A673 (cell line): ENCODE measurements at places on chromosomes 2 and 18. TPM values are rescaled to one million over a fixed set of nuclear protein-coding genes. Genes with fewer than 3 reads are reported as not detected.

DHRS9 gene
- not detected in 2 replicates for total RNA-seq

- H3K27me3 ChIP-seq, result peaks cover 18% of the 10 kb centered on the region
- no peaks in the 10 kb centered on the region for H3K36me3 ChIP-seq
- H3K4me3 ChIP-seq, result no peak overlapping the region
- DNase-seq, result peak; percentile 63
- no peak overlapping the region for H3K27ac ChIP-seq
- H3K4me1 ChIP-seq, result no peaks in the 10 kb centered on the region
These were observed 67.0 kb downstream of the CHRNA1 start for GRCh38 chr2:174697255-174697654.

GRCh38 chr2:1477196-1478040 is 64.2 kb downstream of the TPO start:
- no peak overlapping the region for H3K4me3 ChIP-seq
- no peaks in the 10 kb centered on the region for H3K4me1 ChIP-seq
- no peaks in the 10 kb centered on the region for H3K36me3 ChIP-seq
- H3K27ac ChIP-seq, result no peak overlapping the region
- no peaks in the 10 kb centered on the region for H3K27me3 ChIP-seq
- DNase-seq, result no peak

DNA sequence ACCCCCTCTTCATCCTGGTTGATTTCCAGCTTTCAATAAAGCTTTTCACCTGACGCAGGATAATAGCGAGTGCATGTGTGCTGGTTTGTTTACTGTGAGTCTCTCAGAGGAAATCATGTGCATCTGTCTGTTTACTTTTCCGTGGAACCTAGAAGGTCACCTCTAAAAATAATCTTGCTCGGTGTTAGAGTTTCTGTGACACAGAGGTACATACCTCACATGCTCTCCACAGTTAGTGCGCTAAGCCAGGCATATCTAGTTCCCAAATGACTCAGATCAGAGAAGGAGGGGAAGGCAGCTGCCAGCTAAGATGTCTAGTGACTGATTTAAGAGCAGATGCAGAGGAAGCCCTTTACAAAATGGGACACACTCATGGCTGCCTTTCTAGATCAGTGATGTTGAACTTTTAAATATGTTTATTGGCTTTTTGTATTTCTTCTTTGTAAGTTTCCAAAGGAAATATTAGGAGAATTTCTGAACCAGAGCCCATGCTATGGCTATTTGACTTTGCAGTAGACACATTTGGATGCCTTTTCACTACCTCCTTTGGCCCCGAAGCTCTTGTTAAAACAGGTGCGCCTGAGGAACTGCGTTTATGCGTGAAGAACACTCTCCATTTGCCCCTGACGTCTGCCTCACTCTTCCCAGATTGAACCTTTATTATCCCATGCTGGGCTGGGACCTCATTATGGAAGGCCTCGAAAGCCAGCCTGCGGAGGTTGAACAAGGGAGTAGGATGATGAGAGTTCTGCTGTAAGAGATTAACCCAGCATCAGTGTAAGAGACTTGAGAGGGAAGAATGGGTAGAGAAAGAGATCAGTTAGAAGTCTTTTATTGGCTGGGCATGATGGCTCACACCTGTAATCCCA is 145.6 kb downstream of the FAM161A start:
- H3K27me3 ChIP-seq, result no peaks in the 10 kb centered on the region
- H3K4me3 ChIP-seq, result no peak overlapping the region
- H3K36me3 ChIP-seq, result no peaks in the 10 kb centered on the region
- H3K27ac ChIP-seq, result no peak overlapping the region
- no peak for DNase-seq

GRCh38 chr2:112073875-112074274 is 18.8 kb downstream of the TMEM87B start:
- H3K4me3 ChIP-seq, result no peak overlapping the region
- H3K27ac ChIP-seq, result no peak overlapping the region
- no peak for DNase-seq
- no peaks in the 10 kb centered on the region for H3K27me3 ChIP-seq
- peaks cover 5% of the 10 kb centered on the region for H3K4me1 ChIP-seq

- DNase-seq, result no peak
- peaks cover 10% of the 10 kb centered on the region for H3K36me3 ChIP-seq
- no peaks in the 10 kb centered on the region for H3K27me3 ChIP-seq
These were observed 32.0 kb downstream of the MERTK start for GRCh38 chr2:111930409-111930808.

CNDP2 gene
- 75.3 and 89.4 TPM in 2 replicates for total RNA-seq

GRCh38 chr18:44035554-44035953 is 645.1 kb upstream of the SETBP1 start:
- H3K4me3 ChIP-seq, result no peak overlapping the region
- H3K27me3 ChIP-seq, result no peaks in the 10 kb centered on the region
- no peaks in the 10 kb centered on the region for H3K36me3 ChIP-seq
- H3K4me1 ChIP-seq, result no peaks in the 10 kb centered on the region
- no peak overlapping the region for H3K27ac ChIP-seq

- H3K36me3 ChIP-seq, result no peaks in the 10 kb centered on the region
- no peak overlapping the region for H3K27ac ChIP-seq
- peak overlapping the region; percentile 25 for H3K4me3 ChIP-seq
- peaks cover 15% of the 10 kb centered on the region for H3K4me1 ChIP-seq
- no peaks in the 10 kb centered on the region for H3K27me3 ChIP-seq
These were observed 103.1 kb downstream of the MCFD2 start for GRCh38 chr2:46812361-46813019.

ABCG5 gene
- not detected in 2 replicates for total RNA-seq

DSC1 gene
- not detected in 2 replicates for total RNA-seq
